ENCODE measurements at places on chromosomes 16 and 17.
A peak's percentile ranks its signal among the peaks of the same experiment; 100 is the strongest.

GRCh38 chr16:82280867-82281266 is 110.8 kb upstream of the MPHOSPH6 start:
- DNase-seq = no peak

DNA sequence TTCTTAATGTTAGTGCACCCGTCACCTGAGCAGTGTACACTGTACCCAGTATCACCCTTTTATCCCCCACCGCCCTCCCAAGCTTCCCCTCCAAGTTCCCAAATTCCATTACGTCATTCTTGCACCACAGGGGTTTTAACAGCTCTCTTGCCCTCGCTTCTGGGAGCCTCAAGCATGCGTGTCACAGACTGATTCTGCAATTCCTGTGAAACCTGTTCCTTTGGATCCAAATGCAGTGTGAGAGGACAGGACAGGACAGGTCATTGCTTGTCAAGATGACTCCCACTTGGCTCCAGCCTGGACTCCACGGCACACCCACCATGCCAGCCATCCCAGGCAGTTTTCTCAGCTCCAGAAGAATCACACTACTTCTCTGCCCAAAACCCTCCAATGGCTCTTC is 44.1 kb downstream of the CYB5D2 start:
- DNase-seq = no peak

DNA sequence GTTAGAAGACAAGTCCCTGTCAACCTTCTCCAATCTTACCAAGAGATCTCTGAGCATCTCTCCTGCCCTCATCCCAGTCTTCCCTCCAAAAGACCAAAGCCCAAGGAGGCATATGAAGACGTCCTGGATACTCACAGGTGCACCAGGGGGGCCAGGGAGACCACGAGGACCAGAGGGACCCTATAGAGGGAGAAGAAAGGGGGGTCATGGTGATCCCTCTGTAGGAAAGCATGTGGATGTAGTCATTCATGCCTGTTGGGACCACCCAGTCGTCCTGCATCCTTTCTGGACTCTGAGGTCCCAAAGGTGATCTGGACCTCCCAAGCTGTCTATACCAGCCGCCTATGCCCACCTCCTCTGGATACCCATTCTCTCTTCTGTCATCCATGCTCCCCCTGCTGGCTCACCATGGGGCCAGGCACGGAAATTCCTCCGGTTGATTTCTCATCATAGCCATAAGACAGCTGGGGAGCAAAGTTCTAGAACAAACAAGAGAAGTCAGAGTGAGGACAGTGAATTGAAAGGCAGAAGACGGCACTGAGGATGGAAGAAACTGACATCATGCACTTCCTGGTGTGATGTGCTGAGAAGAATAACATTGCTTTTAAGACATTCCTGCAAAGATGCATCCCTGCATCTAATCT is 3.3 kb downstream of the COL1A1 start:
- DNase-seq = peak; percentile 44

GRCh38 chr17:69950701-69951418 is 124.2 kb upstream of the KCNJ16 start:
- DNase-seq = no peak

DNA sequence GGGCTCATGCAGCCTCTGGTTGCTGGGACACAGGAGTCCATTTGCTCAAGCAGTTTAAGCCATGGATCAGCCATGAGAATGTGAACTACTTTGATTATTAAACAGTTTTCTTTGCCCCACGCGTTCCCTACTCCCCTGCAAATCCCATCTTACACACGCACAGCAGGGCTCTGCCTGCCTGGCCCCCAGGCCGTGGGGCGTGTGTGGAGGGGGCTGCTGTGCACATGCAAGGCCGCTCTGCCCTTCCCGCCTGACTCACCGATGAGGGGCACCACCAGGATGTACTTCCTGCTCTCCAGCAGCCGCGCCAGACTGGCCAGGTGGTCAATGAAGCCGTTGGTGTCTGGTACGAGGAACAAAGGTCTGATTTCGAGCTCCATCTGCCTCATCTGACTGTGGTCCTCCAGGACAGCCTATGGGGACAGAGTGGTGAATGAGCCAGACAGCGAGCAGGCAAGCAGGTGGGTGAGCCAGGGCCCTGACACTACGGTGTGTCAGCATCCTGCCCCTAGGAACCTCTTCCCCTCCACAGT is 13.7 kb downstream of the HIC1 start:
- peak; percentile 92 for DNase-seq

- peak; percentile 49 for DNase-seq
These were observed 270.1 kb upstream of the TBX2 start for GRCh38 chr17:61129267-61130254.

GRCh38 chr17:34637548-34638525 is 58.5 kb downstream of the TMEM132E start:
- peak; percentile 69 for DNase-seq

- DNase-seq = no peak
These were observed 160.1 kb upstream of the IRX3 start for GRCh38 chr16:54446639-54447038.

DNA sequence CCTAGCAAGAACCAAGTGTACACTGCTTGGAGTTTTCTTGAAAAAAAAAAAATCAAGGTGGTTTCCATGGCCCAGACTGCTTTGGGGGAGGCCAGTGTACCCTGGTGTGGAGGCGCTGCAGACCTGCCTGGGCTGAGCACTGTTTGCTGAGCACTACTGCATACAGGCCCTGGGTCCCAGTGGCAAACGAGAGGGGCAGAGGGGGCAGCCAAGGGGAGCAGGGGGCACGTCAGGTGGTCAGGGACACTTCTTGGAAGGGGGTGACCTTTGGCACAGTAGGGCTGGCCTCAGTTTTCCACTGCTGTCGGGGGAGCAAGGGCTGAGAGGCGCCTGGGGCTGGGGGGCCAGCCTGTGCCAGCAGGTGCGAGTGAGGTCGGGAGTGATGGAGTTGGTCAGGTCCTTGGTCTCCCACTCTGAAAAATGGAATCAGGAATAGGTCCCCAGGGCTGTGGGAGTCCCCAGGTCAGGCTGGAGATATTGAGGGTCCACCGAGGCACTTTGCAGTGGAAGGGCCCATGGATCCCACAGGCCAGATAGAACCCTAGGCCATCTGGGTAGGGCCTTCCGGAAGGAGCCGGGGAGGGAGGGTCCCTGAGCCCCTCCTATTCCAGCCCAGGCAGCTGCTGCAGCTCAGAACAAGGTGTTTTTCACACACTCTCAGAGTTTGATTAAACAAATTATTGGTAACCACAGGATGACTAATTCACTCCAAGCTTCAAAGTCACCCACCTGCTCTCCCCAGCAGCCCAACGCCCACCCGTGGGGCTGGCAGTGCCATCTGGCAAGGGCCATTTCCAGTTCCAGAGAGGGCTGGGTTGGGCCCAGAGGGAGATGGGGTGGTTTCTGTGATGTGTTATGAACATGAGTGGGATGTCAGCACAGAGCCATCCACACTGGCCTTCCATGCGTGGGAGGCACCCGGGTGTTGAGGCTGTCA is 3.5 kb downstream of the ZFPM1 start:
- no peak for DNase-seq

- no peak for DNase-seq
These were observed 97.5 kb downstream of the METRNL start for GRCh38 chr17:83176623-83177583.

- DNase-seq = no peak
These were observed 2.1 kb downstream of the SEPTIN1 start for GRCh38 chr16:30380072-30380802.

GRCh38 chr17:60534613-60535157 is 8.6 kb upstream of the APPBP2 start:
- no peak for DNase-seq

DNA sequence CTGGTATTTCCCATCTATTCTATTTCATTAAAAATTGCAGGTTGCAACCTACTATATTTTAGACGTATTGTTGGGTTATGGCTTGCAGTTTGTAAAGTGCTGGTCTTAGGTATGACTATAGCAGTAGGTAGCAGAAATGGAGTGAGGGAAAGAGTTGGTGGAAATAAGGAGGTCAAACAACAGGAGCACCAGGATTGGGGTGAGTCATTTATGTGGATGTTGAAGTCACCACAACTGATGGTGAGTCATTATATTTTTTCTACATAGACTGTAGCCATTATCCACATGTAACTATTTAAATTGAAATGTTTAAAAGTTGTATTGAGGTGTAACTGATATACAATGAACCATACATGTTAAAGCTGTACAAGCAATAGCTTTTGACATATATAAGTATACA is 25.0 kb upstream of the HS3ST3A1 start:
- no peak for DNase-seq

GRCh38 chr16:8853150-8853549 is 15.7 kb downstream of the CARHSP1 start:
- DNase-seq = no peak

GRCh38 chr17:33615861-33616260 is 322.8 kb upstream of the ASIC2 start:
- DNase-seq = peak; percentile 42

DNA sequence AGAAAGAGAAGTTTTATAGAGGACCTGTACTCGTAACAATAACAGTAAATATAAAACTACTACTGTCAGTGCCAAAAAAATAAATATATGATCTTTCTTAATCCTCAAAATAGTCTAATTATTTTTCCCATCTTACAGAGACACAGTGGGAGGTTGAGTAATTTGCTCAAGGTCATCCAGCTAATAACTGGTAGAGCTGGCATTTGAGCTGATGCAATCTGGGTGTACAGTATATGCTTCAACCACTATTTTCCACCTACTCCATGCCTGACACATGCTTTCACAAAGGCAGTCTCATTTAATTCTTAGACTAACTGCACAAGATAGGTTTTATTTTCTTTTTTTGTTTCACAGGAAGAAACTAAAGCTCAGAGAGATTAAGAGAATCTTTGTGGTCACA is 33.6 kb downstream of the PIGL start:
- no peak for DNase-seq

GRCh38 chr16:11118479-11118878 is 137.5 kb downstream of the SOCS1 start:
- DNase-seq = no peak

- no peak for DNase-seq
These were observed 365.2 kb downstream of the C16orf95 start for GRCh38 chr16:86951831-86952598.

GRCh38 chr17:74746922-74747321 is 1.5 kb upstream of the NHERF1 start:
- no peak for DNase-seq

DNA sequence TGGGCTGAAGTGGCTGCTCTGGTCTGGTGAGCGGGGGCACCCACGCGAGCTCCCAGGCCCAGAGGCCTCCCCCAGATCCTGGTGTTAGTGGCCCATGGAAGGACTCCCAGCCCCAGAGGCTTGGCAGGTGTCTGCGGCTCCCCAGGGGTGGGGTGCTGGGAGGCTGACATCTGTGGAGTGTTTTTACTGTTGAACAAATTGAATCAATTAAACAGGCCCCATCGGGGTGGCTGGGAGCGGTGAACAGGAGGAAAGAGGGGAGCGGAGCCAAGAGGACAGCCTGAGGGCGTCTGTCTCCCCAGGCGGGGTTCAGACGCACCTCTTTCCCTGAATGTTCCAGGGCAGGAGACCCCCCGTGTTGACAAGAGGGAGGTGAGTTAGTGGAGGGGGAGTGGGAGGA is 29.9 kb downstream of the ACTG1 start:
- DNase-seq = no peak

DNA sequence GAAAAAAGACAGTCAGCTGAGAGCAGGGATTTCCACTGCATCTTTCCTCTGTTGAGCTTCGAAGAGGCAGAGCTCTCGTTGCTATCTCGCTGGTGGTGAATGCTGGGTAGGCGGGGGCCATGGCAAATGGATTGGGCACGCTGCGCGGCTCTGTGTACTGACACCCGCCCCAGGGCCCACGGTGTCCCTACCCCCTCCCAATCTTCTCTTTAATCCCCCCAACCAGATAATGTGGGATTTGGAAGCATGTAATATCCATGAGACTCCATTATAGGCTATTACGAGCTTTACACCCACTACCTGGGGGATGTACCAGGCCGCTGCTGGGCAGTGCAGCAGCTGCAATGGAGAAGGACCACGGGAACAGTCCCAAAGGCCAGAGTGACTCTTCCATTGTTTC is 8.3 kb downstream of the PIPOX start:
- DNase-seq = no peak

DNA sequence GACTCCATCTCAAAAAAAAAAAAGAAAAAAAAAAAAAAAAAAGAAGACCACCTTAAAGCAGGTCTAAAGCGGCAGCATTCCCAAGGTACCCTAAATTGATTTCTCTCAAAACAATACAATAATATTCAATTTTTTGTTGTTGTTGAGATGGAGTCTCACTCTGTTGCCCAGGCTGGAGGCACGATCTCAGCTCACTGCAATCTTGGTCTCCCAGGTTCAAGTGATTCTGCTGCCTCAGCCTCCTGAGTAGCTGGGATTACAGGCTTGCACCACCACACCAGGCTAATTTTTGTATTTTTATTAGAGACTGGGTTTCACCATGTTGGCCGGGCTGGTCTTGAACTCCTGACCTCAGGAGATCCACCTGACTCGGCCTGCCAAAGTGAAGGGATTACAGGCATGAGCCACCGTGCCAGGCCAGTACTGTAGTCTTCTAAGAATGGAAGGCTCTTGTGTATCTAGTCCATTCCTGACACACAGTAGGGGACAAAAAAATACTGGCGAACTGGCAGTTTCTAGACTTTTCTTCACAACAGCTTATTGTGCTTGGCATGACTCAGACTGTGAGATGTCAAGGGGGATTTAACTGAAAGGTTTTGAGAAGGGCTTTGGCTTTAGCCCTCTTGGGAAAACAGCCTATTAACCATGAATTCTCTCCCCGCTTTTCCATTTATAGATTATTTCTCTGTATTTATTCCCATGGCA is 17.3 kb downstream of the CDR2 start:
- DNase-seq = no peak

GRCh38 chr17:78474614-78475146 is 96.2 kb downstream of the PGS1 start:
- no peak for DNase-seq

DNA sequence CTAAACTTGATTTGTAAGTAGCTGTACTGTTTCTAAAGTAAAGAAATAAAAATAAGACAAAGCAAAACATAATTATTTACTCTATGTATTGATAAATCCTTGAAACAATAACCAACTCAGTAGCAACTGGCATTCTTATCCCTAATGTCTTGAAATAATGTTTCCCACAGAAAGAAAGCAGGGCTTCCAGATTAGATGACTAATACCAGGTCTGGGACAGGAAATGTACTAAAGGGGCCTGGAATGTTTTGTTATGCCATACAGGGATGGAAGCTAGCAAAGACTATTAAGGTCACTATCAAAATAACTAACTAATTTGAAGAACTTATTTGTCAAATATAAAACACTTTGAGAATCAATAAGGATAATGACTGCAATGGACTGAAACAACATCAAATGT is 82.1 kb downstream of the CFDP1 start:
- no peak for DNase-seq

DNA sequence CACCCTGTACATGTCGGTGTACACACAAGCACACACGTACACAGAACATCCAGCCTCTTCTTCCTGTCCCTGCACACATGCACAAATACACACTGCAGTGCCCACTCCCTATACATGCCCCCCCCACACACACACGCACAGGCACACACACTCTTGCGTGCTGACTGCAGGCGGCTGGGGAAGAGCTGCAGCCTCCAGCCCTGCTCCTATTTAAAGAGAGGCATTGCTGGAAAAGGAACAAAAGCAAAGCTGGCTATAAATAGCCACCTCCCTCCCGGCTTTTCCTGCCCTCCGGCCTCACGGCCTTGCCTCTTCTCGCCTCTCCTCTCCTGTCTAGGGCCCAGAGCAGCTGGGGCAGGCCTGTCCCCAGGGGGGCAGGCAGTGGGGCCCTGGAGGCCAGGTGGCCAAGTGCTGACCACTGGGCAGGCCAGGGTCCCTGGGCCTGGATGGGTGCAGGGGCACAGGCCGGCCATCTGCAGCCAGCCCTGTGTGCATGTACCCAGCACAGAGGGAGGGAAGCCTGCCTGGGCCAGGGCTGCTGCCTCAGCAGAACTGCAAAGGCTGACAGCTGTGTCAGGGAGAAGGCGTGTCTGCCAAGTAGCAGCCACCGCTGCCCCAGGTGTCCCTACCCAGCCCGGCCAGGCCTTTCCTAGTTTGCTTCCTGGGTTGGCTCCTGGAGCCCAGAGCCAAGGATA is 25.4 kb downstream of the RTN4RL1 start:
- DNase-seq = peak; percentile 50
